ENCODE measurements at places on chromosomes 1 and 21.

DNA sequence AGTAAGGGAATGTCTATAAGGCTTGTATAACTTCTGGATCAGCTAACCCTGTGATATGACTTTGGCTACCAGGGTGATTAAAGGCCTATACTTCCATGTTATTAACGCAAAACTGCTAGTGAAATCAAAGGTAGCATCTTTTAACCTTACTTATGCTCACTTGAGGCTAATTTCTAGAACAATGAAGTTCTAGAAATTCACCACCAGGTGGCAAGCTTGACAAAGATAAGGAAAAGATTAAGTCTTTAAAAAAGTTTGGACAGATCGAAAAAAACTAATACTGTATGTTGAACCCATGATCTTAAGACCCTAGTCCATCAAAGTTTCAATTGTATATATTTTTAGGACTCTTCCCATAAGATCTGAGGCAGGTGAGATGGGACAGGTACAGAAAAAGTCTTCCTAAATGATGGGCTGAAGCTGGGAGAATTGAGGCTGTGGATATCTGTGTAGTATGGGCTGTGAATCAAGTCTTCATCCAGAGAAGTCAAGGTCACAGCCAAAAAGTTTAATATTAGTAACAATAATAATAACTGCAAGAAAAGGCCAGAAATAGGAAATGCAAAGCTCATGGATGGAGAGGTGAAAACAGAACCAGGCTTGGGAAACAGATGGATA, 18.8 kb downstream of the KYAT3 start:
- no peak for DNase-seq

- DNase-seq: no peak
Observed at GRCh38 chr1:206631085-206631509, 4.2 kb upstream of the DYRK3 start.

DNA sequence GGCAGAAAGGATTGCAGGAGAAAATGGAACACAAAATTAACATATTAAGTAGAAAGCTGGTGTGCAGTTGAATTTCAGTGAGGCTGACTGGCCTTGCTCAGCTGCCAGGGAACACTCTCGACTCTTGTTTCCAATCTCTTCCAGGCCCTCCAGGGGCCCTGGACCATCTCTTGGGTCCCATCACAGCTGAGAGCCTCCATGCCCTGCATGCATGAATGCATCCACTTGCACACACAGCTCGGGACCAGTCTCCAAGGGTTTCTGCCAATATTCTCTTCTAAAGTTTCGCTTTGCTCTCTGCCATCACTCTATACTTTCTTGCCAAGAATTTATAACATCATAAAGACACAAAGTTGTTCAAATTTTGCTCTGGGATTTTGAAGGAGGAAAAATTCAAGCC, 200.3 kb downstream of the DSCAM start:
- no peak for DNase-seq

GRCh38 chr1:205499789-205500188, 4.7 kb upstream of the CDK18 start:
- DNase-seq: no peak

- DNase-seq: no peak
Observed at GRCh38 chr1:180610556-180611015, 21.2 kb upstream of the XPR1 start.

- no peak for DNase-seq
Observed at GRCh38 chr1:169708647-169709046, 2.8 kb downstream of the SELL start.

GRCh38 chr21:18030248-18030647, 211.1 kb upstream of the C21orf91 start:
- DNase-seq: no peak

DNA sequence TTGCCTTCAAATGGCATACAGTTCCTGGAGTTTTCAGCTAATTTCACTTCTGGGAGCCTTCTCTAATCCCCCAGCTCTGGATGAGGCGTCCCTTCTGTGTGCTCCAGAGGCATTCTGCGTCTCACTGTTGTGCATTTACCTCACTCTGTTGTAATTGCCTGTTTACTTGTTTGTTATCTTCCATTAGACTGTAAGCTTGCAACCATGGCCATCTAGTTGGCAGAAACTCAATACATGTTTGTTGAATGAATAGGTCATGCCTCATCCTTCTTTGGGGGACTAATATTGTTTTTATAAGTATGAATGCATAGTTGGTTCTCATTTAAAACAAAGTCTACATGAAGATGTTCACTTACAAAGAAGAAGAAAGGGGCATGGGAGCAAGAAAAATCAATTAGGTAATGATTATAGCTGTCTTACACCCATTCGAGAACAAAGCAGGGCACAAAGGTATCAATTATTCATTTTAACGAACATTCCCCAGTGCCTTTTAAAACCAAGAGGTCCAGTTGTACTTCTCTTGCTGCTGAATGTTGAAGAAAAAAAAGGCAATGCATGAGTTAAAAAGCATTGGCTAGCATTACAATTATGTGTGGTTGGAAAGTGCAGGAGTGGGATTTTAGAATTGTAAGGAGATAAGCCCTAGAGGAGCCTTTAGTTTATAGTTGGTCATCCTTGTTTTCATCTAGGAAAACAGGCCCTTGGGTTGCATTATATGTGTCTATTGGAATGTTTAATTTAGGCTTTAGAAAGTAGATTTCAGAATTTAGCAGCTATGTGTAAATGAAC, 6.0 kb downstream of the RGL1 start:
- no peak for DNase-seq
